ENCODE measurements at places on chromosomes 16 and 17.

- DNase-seq, result no peak
Observed at GRCh38 chr17:71966055-71966454, 154.8 kb upstream of the SOX9 start.

DNA sequence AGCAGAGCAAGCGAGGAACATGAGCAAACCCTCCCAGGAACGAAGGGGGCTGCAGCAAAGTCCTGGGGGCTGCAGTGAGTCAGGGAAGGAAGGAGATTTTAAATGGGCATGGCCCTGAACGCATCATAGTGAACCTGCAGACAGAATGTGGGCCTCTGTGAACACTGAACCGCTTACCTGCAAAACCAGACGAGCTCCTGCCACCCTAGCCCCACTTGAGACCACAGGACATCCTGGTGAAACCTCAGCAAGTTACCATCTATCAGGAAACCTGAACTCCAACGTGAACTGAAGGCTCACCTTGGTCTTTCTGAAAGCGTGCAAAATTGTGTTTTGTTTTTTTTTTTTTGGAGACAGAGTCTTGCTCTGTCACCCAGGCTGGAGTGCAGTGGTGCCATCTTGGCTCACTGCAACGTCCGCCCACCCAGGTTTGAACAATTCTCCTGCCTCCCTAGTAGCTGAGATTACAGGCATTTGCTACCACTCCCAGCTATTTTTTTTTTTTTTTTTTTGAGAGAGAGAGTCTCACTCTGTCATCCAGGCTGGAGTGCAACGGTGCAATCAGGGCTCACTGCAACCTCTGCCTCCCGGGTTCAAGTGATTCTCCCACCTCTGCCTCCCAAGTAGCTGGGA is 30.8 kb downstream of the FANCA start:
- no peak for DNase-seq

DNA sequence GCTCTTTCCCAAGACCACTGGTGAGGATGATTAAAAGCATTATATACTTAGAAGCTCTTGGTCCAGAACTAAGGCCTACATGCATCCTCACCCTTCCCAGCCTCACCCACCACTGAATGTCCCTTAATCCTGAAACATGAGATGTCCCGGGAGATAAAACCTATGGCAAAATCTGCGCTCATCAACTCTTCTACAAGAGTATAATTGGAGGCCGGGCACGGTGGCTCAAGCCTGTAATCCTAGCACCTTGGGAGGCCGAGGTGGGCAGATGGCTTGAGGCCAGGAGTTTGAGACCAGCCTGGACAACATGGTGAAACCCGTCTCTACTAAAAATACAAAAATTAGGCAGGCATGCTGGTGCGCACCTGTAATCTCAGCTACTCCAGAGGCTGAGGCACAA is 13.3 kb downstream of the ACACA start:
- no peak for DNase-seq

DNA sequence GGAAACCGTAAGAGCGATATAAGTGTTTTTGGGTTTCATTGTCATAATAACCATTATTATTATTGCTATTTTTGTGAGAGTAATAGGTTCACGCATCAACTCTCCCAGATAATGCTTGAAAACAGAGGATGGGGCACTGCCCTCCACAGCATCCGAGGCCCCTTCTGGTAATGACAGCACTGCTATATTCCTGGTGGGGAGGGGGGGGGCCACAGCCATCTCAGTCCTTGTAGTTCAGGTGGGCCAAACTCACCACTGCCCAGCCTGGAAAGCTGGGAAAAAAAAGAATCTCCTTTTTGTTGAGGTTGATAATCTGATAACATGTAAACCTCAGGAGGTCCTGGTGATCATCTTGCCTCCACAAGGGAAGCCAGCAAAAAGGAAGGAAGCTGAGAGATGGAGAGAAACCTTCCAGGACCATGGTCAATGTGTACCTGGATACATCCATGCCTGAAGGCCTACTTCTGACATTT is 706 bp downstream of the C16orf95 start:
- no peak for DNase-seq

DNA sequence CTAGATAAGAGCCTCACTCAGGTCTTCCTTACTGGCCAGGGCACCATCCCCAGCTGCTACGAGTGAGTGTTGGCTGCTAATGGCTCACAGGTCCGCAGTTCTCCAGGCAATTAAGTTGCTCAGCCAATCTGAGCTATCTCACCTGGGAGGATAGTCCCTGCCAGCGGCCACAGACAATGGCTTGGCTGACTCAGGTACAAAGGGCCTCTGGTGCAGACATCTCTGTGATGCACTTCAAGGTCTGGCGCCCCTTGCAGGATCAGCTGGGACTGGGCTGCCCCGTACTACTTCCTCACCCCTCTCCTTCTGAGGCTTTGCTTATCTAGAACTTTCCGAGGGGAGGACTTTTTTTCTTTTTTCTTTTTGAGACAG is 49.2 kb upstream of the EMP2 start:
- no peak for DNase-seq

DNA sequence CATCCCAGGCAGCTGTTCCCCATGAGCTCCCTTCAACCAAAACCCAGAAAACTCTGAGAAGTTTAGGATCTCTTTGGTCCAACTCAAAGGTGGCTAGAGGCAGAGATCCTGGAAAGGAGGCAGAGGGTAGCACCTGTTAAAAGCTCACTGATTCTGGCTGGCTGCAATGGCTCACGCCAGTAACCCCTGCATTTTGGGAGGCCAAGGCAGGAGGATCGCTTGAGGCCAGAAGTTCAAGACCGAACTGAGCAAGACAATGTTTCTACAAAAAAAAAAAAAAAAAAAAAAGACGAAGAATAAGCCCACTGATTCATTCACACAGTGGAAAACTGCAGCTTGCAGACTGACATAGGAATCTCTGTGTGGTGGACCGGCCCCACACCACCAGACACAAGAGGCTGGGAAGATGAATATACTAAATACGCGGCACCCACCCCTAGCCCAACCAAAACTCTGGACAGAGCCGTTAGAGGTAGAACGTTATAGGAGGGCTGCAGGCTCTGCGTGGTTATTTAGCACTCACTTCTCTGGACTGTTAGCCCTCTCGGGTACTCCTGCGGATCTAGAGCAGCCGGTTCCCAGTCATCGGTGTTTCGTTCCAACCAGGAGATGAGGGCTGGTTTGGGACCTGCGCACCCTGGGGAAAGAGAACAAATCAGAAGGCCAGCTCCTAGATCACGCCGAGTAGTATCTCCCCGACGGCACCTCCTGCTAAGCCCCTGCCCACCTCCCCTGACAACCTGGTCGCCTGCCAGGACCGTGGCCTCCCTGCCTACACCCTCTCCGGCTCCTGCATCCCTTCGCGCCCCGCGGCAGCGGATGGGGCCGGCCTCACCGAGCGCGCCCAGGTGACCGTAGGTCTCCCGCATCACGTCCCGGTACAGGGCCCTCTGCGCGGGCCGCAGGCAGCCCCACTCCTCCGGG is 925 bp downstream of the ZNF689 start:
- DNase-seq, result no peak

GRCh38 chr16:53506254-53506653 is 3.2 kb upstream of the AKTIP start:
- DNase-seq, result no peak

DNA sequence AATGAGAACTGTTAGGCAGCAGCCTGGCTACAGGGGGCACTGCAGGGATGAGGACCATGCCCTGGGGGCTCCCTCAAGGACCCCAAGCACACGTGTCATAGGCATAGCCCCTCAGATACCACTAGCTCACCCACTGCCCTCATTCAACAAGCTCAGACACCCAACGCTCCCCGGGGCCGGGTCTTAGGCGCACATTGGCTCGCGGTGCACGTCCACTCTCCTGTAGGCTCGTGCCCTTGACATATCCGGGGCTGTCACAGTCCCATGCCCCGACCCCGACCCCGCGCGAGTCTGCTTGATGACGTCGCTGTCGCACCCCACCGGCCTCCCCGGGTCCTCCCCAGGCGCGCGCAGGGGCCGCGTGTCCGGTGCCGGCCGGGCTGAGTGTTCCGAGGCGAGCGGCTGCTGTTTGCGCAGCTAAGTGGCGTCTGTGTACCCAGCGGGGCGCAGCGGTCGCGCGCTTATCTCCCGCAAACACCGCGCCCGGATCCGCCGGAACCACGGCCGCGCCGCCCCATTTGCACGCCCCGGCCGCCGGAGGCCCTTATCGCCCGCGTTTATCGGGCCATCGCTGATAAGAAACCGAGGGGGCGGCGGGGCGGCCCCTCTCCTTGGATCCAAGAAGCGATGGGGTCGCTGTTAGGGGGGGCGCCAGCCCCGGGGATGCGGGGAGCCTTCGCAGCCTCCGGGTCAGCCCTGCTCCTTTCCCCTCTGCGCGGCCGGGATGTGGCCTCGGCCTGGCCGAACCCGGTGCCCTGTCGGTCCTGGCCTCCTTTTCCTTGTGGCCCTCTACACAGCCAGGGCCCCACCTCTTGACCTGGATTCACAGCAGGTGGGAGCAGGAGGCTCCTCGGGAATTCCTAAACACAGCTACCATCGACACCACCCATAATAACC is 20.7 kb upstream of the NAGS start:
- no peak for DNase-seq

DNA sequence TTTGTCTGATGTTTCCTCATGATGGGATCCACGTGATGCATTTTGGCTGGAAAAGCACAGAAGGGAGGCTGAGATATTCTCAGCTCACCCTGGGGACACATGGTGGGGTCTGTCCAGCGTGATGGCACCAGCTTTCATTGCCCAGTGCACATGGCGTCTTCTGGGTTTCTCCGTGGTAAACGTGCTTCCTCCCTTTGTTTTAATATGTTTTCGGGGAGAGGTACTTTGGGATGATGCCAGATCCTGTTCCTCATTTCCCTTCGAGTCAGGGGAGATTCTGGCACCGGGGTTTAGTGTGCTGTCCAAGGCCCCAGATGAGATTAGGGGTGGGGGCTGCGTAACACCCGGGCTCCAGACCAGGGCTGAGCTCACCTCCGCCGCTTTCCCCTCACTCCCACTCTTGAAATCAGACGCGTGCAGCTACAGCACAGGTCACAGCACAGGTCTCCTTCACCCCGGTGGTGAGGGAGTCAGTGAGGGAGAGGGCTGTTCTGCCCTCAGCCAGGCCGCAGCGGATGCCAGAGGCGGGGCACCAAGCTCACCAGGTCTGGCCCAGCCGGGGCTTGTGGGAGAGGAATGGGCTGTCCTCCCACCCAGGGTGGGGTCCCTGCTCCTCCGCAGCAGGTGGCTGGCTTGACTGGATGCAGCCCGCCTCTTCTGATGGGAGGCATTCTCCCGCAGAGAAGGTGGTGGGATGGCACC is 33.9 kb downstream of the COX4I1 start:
- DNase-seq, result no peak

Data from NCI-H748 treated with DMSO at 0.1 percent for 48 hours (cell line).